Activated T-helper 2 cell treated with anti-CD3 and anti-CD28 coated beads, Interferon-gamma antibody, Interleukin-2, Interleukin-4, amounts not matched to agents 10 μg/mL and 5 μg/mL and 100 μg/mL, durations not matched to agents 14 hours and 24 hours and 36 hours (primary cell): ENCODE measurements at places on chromosomes 4 and X. TPM values are rescaled to one million over a fixed set of nuclear protein-coding genes. Genes with fewer than 3 reads are reported as not detected.

DNA sequence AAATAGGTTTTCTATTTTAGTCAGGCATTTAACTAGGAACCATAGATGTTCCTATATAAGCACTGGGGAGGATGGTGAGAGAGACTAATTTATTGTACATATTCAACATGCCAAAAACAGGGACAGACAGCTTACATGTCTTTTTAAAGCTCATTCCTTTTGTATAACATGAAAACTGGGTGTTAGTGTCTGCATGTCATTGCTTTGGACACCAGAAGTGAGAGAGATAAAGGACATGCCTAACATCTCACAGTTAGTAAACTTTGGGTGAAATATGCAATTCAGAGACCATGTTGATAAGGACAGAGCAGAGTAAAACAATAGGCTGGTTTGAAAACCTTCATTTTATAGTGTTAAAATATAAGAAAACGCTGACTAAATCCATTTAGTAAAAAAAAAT, 860.0 kb upstream of the LCORL start:
- DNase-seq: no peak

GRCh38 chr4:101155945-101156344, 191.4 kb downstream of the PPP3CA start:
- no peak for DNase-seq

GRCh38 chrX:111778591-111778990, 97.4 kb upstream of the TRPC5OS start:
- DNase-seq: no peak

DNA sequence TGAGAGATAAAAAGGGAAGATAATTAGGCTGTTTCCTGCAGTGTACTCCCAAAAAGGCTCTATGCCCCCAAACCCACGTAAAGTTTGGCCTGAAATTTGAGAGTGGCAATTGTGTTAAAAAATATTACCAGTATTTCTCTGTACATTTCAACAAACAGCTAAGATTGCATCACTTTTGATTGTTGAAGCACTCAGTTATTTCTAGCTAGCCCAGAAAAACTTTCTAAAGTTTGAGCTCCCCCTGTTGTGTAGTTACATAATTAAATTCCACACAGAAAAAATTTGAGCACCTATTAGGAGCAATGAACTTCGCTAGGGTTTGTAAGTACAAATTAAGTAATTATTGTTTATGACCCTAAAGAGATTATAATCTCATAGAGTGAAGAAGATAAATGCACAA, 109.4 kb downstream of the DLG3 start:
- DNase-seq: no peak

DNA sequence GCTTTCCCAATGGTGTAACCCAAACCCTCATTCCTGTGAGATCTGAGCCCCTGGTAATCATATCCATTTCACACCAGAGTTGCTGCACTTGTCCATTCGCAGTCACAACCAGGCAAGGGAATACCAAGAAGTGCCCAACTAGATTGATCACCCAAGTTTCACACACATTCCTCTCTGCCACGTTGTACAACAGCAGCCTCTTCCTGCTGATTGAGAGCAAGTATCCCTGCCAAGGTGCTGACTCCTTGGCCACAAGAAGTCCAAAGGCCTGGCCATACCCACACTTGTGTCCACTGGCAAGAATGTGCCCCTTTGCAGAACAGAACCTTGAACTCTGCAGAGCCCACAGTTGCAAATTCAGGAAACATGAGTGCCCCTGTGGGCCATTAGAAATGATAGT, 6.5 kb upstream of the ACOT9 start:
- no peak for DNase-seq

DNA sequence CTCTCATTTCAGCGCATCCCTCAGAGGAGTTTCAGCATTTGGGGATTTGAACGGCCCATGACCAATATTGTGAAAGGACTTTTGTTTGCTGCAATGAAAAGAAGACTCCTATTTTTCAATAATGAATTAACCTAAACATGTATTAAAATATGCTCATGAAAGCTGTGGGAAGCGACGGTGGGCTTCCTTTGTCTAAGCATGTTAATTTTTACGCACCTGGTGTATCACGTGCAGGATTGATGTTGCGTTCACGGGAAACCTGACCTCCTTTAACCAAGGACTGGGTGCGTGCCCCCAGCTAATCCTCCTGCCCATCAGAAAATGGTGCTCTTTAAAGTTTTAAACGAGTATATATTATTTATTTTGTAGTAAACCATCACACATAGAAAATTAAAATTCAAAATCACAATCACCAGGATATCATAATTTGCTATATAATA, 590 bp upstream of the CCDC110 start:
- no peak for DNase-seq

- DNase-seq: no peak
These were observed 618.1 kb upstream of the ADGRL3 start for GRCh38 chr4:60581919-60582536.

TRIML2 gene
- not detected in 2 replicates for total RNA-seq

DNA sequence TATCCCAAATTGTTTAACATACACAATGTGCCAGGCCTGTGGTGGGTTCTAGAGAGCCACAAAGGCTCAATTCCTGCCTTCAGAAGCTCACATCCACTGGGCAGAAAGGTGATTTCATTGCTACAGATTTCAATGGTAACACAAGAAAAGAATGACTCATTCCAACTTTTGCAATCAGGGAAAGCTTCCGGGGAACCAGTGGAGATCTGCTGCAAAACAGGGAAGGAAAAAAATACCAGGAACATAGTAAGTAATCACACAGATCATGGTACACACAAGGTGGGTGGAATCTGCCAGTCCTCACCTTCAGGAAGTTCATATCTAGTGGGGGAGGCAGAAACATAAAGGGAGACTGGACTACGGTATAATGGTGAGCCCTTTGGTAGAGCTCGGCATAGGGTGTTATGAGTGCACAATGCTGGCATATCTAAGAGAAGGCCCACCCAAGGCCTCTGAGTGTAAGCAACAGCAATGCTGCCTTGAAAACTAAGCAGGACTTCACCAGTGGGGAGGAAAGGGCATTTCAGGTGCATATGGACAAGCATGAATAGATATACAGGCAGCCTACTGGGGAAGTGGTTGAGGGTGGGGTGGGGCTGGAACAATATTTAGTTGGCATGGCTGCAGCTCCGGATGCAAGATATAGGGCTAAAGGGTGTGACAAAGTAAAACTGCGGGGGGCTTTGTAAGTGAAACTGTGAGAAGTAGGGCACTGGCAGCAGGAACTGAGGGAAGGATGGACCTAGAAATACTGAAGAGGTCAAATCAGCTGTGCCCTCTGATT, 24.2 kb downstream of the GPRIN3 start:
- DNase-seq: no peak
